ENCODE measurements at places on chromosomes 11 and 22. TPM values are rescaled to one million over a fixed set of nuclear protein-coding genes. Genes with fewer than 3 reads are reported as not detected.

Gene MS4A7
- total RNA-seq, result not detected

Gene GAS2L1
- total RNA-seq, result 15.0 TPM

Gene IL17REL
- not detected for total RNA-seq

Gene HTR3A
- total RNA-seq, result not detected

- no peak for DNase-seq
Observed at GRCh38 chr11:1883346-1884302, 8.1 kb downstream of the PRR33 start.

Gene DERL3
- not detected for total RNA-seq

Gene BSCL2
- 43.5 TPM for total RNA-seq

GRCh38 chr22:30572840-30573593, 1.4 kb downstream of the GAL3ST1 start:
- no peak for DNase-seq

Gene TRPC6
- 0.16 TPM for total RNA-seq

DNA sequence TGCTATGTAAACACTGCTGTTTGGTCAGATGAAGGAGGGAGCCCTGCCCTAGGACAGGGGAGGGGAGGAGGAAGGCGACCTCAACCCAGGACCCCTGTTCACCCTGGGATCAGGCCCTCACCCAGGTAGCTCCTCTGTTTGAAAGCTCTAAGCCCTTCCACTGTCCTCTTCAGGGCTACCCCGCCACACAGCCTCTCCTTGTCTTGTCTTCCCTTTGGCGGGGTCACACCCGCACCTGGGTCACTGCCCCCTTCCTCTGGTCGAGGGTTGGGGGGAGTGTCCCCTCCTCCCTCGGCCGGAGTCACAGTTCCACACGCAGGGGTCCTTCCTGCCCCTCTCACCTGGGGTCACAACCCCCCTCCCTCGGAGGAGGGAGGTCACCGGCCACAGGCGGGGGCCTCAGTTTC, 463 bp upstream of the PTPMT1 start:
- DNase-seq, result no peak

GRCh38 chr11:32830413-32830738, 649 bp downstream of the PRRG4 start:
- DNase-seq, result no peak

Gene ALDH3B2
- not detected for total RNA-seq

DNA sequence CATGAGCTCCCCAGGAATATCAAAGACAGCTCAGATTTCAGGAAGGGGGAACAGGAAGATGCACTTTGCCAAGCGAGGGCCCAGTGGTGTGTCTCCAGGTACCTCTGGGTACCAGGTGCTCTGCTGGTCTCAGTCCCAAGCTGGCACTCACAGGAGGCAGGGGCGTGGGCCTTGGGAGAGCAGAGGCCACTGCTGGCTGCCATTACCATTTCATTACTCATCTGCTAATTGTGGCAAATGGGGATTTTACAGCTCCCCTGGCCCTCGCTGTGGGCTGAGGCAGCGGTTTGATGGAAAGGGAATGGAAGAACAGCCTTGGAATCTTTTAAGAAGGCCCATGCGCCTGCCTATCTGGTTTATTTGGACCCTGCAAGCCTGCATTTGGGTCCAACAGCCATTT, 192.0 kb upstream of the NAV2 start:
- DNase-seq, result no peak

- no peak for DNase-seq
Observed at GRCh38 chr11:55726715-55727324, 46.4 kb upstream of the OR5D13 start.

Gene APOBEC3F
- 1.3 TPM for total RNA-seq

- peak; percentile 8 for DNase-seq
Observed at GRCh38 chr11:9053316-9054035, 37.9 kb downstream of the SCUBE2 start.

- DNase-seq, result peak; percentile 35
Observed at GRCh38 chr11:62574363-62575071, 826 bp upstream of the EEF1G start.

GRCh38 chr22:31080848-31081649, at the start of gene SMTN:
TSS of gene SMTN (plus strand) at chr22:31081318. CDS start at chr22:31083259, 1,941 bp downstream.
- DNase-seq, result peak; percentile 83

DNA sequence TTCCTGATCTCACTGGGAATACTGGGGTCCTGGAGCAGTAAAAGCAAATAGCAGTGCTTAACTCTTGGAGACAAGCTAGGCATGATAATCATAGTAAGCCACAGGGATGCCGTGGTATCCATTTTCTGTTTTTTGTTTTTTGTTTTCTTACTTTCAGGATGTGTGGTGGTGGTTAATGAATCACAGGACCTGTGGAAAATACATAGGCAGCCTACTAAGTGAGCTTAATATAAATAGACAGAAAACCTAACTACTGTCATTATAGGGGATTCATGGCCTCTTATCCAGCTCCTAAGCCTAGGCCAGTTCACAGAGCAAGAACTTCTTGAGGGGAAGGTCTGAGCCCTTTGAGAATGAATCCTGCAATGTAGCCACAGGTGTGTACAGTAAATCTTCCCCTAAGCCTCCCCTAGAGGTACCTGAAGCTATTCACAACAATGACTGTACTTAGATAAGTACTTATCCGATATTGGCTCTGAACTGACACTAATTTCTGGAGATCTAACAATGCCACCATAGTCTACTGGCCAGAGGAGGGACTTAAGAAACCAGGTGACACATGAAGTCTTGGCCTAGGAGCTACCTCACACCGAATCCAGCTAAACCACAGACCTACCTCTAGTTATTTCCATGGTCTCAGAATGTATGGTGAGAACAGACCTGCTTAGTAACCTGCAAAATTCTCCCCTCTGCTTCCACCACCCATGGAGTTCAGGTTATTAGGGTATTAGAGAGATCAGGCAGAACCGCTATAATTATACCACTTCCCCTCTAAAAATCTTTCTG, 83.6 kb downstream of the ENTHD1 start:
- DNase-seq, result no peak

DNA sequence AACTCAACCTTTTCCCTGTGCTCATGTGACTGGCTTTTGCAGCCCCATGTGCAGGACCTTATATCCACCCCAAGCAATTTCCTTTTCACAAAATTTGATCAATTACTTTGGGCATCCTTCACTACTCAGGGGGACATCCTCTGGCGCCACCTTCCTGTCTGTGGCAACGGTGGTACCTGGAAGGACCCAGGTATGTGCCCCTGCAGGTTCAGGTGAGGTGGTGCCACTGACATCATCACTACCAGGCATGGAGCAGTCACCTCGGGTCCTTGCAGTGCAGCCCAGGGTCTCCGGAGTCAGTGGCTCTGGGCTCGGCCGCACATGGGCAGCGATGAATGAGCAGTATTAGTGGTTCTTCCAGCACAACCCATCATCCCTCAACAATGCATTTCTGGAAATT, 37.7 kb upstream of the B3GAT1 start:
- no peak for DNase-seq

Gene APOL4
- 2.0 TPM for total RNA-seq

DNA sequence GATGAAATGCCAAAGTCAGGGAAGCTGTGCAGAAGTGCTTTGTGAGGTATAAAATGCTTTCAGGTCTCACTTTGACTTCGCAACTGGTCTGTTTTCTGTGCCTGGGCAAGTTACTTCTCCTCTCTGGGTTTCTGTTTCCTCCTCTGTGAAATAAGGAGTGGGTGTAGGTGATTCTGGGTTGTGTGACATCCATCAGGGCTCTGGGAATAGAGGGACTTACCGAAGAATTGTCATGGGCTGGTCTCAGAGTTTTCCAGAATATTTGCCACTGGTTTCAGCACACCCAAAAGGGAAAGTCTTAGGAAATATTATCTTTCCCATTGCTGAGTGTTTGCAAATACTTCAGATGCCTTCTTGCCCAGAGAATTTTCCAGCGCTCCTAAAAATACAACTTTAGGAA, 118.4 kb downstream of the KIAA1671 start:
- DNase-seq, result peak; percentile 13

Gene RFPL2
- total RNA-seq, result not detected

Gene NCF4
- not detected for total RNA-seq

DNA sequence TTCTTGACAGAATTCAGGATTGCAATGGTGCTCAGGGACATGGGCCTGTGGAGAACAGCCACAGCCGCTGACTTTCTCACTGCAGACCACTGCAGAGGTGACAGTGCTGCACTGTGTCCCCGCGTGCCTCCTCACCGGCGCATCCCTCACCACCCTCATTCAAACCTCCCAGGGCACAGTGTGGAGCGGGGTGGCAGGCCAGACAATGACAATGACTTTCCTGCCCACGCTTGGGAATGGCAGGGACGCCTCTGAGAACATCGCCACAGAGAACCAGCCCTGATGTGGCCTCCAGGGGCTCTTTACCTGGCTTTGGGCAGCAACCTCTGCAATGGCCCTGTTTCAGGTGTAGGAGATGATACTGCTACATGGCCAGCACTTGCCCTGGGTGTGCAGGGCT, 65.7 kb downstream of the NCAPD3 start:
- DNase-seq, result no peak
